ENCODE measurements at places on chromosomes 11 and 22.

GRCh38 chr11:30919389-30920152 is 333.4 kb upstream of the MPPED2 start:
- peak overlapping the region; percentile 6 for H3K27ac ChIP-seq
- no peak overlapping the region for H3K4me3 ChIP-seq

DNA sequence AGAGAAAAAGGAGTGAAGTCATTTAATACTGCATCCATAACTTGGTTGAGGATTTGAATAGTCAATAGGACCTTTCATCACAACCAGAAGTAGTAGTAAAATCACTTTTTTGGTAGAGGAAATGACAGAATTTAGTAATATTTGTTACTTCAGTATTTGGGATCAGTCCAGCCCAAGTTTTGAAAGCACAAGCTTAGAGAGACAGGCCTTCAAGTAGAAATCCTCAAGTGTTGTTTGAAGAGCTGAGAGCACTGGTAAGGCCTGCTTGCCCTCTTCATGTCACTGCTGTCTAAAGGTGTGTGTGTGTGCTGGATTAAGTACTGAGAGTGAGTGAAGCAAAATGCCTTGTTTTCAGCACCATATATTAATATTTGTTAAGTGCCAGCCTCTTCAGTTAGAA is 137.3 kb downstream of the WNT11 start:
- H3K4me3 ChIP-seq, result no peak overlapping the region
- H3K27me3 ChIP-seq, result no peaks in the 10 kb centered on the region
- H3K4me1 ChIP-seq, result peaks cover 18% of the 10 kb centered on the region

DNA sequence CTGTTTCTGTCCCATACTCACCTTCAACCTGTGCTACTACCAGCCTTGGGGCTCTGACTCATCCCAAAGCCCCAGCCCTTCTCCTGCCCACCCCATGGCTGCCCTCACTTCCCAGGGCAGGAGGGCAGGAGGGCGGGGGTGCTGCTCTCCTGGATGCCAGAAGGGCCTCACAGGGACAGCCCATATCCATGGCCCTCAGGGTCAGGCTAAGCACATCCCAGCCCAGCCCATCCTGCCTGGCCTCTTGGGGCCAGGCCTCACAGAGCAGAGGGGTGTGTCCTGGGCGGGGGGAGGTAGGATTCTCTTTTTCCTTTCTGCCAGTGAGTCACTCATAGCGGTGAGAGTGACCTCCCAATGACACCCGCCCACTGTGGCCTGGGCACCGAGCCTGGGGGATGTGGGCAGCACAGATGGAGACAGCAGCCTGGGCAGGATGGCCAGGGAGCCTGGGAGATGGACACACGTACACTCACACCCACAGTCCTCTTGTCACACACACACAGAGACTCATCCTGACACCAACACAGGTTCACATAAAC is 2.4 kb downstream of the LTBP3 start:
- H3K4me3 ChIP-seq, result no peak overlapping the region
- no peaks in the 10 kb centered on the region for H3K36me3 ChIP-seq
- no peaks in the 10 kb centered on the region for H3K27me3 ChIP-seq
- H3K4me1 ChIP-seq, result peaks cover 46% of the 10 kb centered on the region
- H3K27ac ChIP-seq, result no peak overlapping the region
- no peak for DNase-seq

DNA sequence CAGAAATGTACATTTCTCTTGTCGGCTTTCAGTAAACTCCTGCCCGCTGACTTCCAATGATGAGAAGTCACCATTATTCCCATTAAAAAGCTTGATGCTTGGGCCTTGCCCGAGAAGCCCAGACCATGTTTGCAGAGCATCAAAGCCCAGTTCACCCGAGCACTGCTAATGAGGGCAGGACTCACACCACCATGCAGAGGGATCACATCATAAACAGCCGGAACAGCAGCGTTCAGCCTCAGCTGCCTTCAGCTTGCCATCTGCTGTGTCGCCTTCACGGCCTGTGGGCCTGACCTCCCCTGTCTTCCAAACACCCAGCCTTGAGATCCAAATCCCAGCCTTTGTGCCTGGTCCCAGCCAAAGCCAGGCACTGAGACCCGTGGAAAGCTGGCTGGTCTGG is 105.4 kb upstream of the CSNK2A3 start:
- H3K36me3 ChIP-seq, result no peaks in the 10 kb centered on the region
- H3K27me3 ChIP-seq, result no peaks in the 10 kb centered on the region
- no peak overlapping the region for H3K4me3 ChIP-seq
- DNase-seq, result no peak

DNA sequence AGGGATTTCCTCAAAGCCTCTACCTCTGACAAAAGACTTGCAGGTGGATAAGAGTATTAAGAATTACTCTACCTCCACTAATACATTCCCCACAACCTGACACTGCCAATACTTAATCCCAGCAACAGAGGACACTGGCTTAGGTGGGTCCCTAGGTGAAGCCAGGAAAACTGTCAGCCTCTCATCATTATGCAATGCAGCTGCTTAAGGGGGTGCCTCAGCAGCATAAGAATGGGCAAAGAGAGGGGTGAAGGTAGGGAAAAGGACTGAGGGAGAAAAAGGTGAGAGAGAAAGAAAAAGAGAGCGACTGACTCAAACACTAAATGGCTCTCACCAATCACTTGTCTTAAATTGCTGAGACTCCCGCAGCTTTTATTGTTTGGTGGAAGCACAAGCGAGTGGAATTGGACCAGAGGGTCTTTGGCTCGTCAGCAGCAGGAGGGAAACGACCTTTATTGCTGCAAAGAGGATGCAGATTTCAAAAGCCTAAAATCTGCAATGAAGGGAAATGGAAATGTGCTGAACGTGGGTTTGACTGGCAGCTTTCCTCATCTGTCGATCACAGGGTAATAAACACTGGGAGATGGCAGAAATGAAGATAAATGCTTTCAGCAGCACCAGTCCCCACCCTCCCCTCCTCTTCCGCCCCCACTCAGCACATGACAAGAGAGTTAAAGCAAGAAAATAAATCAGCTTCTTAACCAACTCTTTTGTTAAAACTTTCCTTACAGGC is 64.9 kb upstream of the CHRM4 start:
- no peak overlapping the region for H3K27ac ChIP-seq
- no peak for DNase-seq
- H3K4me1 ChIP-seq, result peaks cover 4% of the 10 kb centered on the region
- H3K4me3 ChIP-seq, result no peak overlapping the region
- H3K27me3 ChIP-seq, result no peaks in the 10 kb centered on the region

- H3K27ac ChIP-seq, result peak overlapping the region; percentile 56
- DNase-seq, result peak; percentile 89
- H3K4me1 ChIP-seq, result no peaks in the 10 kb centered on the region
- H3K36me3 ChIP-seq, result no peaks in the 10 kb centered on the region
- H3K27me3 ChIP-seq, result no peaks in the 10 kb centered on the region
Measured at GRCh38 chr22:36977401-36977861, 41.8 kb downstream of the TST start.

- H3K36me3 ChIP-seq, result no peaks in the 10 kb centered on the region
- no peak for DNase-seq
- no peak overlapping the region for H3K4me3 ChIP-seq
- no peaks in the 10 kb centered on the region for H3K4me1 ChIP-seq
Measured at GRCh38 chr11:113579292-113579940, 104.2 kb upstream of the DRD2 start.

- H3K36me3 ChIP-seq, result no peaks in the 10 kb centered on the region
- no peaks in the 10 kb centered on the region for H3K27me3 ChIP-seq
- no peak for DNase-seq
- H3K4me3 ChIP-seq, result no peak overlapping the region
- H3K27ac ChIP-seq, result no peak overlapping the region
Measured at GRCh38 chr11:37560346-37560745, 962.3 kb upstream of the RAG2 start.

GRCh38 chr11:65803797-65804492 is 17.1 kb downstream of the OVOL1 start:
- H3K27me3 ChIP-seq, result peaks cover 24% of the 10 kb centered on the region
- no peaks in the 10 kb centered on the region for H3K4me1 ChIP-seq
- no peak overlapping the region for H3K27ac ChIP-seq
- H3K4me3 ChIP-seq, result no peak overlapping the region
- no peaks in the 10 kb centered on the region for H3K36me3 ChIP-seq
- DNase-seq, result no peak

GRCh38 chr11:126318574-126319373 is 14.9 kb downstream of the DCPS start:
- H3K36me3 ChIP-seq, result no peaks in the 10 kb centered on the region
- no peak overlapping the region for H3K4me3 ChIP-seq

GRCh38 chr11:69530278-69531070 is 49.0 kb downstream of the LINC01488 start:
- H3K36me3 ChIP-seq, result no peaks in the 10 kb centered on the region
- peak; percentile 69 for DNase-seq
- H3K4me3 ChIP-seq, result no peak overlapping the region
- no peaks in the 10 kb centered on the region for H3K27me3 ChIP-seq
- H3K4me1 ChIP-seq, result no peaks in the 10 kb centered on the region
- no peak overlapping the region for H3K27ac ChIP-seq

- no peak overlapping the region for H3K27ac ChIP-seq
- H3K4me1 ChIP-seq, result peaks cover 15% of the 10 kb centered on the region
- no peaks in the 10 kb centered on the region for H3K36me3 ChIP-seq
Measured at GRCh38 chr22:43256976-43257545, 70.1 kb upstream of the TTLL12 start.

GRCh38 chr11:3220521-3221407 is 2.2 kb upstream of the MRGPRG start:
- peaks cover 45% of the 10 kb centered on the region for H3K27me3 ChIP-seq
- peak; percentile 65 for DNase-seq
- no peak overlapping the region for H3K4me3 ChIP-seq
- H3K36me3 ChIP-seq, result no peaks in the 10 kb centered on the region
- H3K4me1 ChIP-seq, result no peaks in the 10 kb centered on the region
- H3K27ac ChIP-seq, result no peak overlapping the region

- peak overlapping the region; percentile 30 for H3K27ac ChIP-seq
- no peaks in the 10 kb centered on the region for H3K27me3 ChIP-seq
- peaks cover 30% of the 10 kb centered on the region for H3K4me1 ChIP-seq
- DNase-seq, result peak; percentile 90
- H3K36me3 ChIP-seq, result peaks cover 16% of the 10 kb centered on the region
- H3K4me3 ChIP-seq, result no peak overlapping the region
Measured at GRCh38 chr22:24134090-24134846, 47.0 kb upstream of the SUSD2 start.

All from upper lobe of right lung (tissue), 1 donor.